ENCODE measurements at places on chromosomes 2 and 18. TPM values are rescaled to one million over a fixed set of nuclear protein-coding genes. Genes with fewer than 3 reads are reported as not detected.

Gene RGPD4
- not detected for total RNA-seq

Gene TRABD2A
- 6.8 TPM for total RNA-seq

Gene TGFBRAP1
- 11.4 TPM for total RNA-seq

Gene B4GALT6
- 0.77 TPM for total RNA-seq

Gene KCNG2
- total RNA-seq = 1.9 TPM

Measured in bronchial smooth muscle cell (primary cell).